ENCODE measurements at places on chromosomes 5 and 9. TPM values are rescaled to one million over a fixed set of nuclear protein-coding genes. Genes with fewer than 3 reads are reported as not detected.

The GRIN3A gene
- not detected for total RNA-seq

The CCL21 gene
- total RNA-seq = not detected

The PGM5 gene
- total RNA-seq = not detected

The FAM163B gene
- total RNA-seq = not detected

The FBLL1 gene
- 0.07 TPM for total RNA-seq

The SHC3 gene
- total RNA-seq = 0.22 TPM

The HMCN2 gene
- 0.02 TPM for total RNA-seq

The CDC26 gene
- 48.5 TPM for total RNA-seq

The PKD2L2 gene
- total RNA-seq = not detected

The ELOVL7 gene
- total RNA-seq = 13.5 TPM
